ENCODE measurements at places on chromosomes 1 and 21. TPM values are rescaled to one million over a fixed set of nuclear protein-coding genes. Genes with fewer than 3 reads are reported as not detected.
A peak's percentile ranks its signal among the peaks of the same experiment; 100 is the strongest.

DNA sequence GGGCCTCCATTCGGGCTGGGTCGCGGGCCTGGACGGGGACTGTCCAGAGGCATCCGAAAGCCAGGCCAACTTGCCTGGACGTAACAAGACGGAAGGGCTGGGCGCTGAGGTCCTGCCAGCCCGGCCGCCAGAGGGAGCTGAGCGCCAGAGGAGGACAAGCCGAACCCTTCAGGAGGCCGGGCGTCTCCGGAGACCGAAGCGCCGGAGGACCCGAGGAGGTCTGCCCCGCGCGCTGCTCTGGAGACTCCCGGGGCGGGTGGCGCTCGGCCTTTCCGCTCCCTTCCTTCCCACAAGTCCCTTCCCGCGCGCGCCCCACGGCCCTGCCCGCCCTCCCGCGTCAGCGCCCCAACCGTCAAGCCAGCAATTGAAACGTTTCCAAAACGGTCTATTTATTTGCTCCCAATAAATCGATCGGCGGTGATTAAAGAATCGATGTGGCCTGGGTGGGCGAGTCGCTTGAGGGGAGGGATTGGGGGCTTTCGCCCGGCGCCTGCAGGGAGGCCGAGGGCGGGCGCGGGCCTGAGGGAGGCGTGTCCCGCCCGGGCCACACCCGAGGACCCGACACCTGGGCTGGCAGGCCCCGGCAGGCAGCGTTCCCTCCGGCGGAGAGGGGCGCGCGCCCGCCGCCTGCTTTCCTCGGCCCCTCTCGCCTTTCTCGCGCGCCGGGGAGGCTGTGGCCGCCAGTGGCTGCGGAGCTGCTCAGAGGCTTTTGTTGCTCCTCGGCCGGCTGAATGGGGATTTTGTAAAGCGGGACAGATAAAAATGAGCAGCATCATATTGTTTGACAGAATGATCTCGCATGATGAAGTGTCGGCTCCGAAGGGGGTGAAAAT, 5.2 kb upstream of the FOXD3 start:
- DNase-seq: peak; percentile 81

GRCh38 chr1:226428348-226428747, 20.5 kb upstream of the PARP1 start:
- DNase-seq: no peak

- no peak for DNase-seq
Observed at GRCh38 chr1:234186037-234186688, 187.1 kb upstream of the COA6 start.

DNA sequence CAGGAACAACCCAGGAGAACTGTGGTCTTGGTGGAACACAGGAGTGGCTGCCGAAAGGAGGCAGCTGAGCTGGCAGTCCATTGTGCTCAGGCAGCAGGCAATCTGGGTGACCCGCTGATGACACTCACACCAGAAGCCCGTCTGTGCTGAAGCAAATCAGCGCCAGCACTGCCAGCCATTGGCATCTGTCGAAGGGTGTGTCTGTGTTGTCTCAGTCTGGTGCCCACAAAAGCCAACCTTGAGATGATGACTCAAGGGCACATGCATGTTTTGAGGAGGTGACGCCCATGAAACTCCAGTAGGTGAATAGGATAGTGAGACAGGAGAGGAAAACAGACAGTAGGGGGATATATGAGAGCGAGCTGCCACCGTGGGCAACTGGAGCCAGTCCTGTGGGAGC, 167.3 kb downstream of the KAZN start:
- no peak for DNase-seq

- no peak for DNase-seq
Observed at GRCh38 chr1:116390195-116390594, 17.2 kb downstream of the ATP1A1 start.

DNA sequence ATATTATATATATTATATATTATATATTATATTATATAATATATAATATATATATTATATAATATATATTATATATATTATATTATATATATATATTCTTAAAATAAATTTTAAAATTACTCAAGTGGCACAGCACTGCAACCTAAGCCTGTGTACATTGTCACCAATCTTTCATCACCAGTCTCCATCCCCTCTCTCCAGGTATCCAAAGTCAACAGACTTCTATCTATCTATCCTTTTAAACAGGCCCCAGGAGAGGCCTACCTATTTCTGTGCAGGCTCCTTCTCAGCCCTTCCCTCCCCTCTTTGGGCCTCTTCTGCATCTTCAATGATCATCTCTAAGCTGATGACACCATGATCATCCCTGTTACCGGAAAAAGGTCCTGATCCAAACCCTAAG, 111.7 kb downstream of the RHOU start:
- DNase-seq: no peak

DNA sequence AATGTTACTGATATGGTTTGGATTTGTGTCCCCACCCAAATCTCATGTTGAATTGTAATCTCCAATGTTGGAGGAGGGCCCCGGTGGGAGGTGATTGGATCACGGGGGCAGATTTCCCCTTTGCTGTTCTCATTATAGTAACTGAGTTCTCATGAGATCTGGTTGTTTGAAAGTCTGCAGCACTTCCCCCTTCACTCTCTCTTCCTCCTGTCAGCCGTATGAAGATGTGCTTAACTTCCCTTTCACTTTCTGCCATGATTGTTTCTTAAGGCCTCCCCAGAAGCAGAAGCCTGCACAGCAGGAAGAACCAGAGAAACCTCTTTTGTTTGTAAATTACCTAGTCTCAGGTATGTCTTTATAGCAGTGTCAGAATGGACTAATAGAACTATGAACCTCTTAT, 28.4 kb downstream of the TRIM33 start:
- DNase-seq: no peak

GRCh38 chr21:25457411-25457810, 149.9 kb downstream of the MRPL39 start:
- DNase-seq: no peak

BTBD19 gene
- total RNA-seq: 22.1 TPM
